ENCODE measurements at places on chromosomes 13 and 19.
A peak's percentile ranks its signal among the peaks of the same experiment; 100 is the strongest.

GRCh38 chr19:46722004-46722380 is 5.1 kb upstream of the PRKD2 start:
- no peak for DNase-seq

DNA sequence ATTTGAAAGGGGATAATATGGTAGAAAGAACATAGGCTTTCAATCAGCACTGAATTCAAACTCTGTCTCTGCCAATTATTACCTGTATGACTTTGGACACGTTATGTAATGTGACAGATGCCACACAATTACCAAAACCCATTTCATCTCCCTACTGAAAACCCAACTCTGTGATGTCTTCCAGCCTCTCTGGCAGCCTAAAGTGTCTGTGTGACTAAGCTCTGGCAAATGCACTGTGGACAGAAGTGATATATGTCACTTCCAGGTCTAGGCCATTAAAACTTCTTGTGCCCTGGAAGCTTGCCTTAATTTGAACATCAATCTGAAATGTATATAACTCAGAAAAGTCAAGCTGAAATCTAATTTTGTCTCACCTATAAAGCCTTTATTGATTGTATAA is 552.0 kb downstream of the RFC3 start:
- no peak for DNase-seq

DNA sequence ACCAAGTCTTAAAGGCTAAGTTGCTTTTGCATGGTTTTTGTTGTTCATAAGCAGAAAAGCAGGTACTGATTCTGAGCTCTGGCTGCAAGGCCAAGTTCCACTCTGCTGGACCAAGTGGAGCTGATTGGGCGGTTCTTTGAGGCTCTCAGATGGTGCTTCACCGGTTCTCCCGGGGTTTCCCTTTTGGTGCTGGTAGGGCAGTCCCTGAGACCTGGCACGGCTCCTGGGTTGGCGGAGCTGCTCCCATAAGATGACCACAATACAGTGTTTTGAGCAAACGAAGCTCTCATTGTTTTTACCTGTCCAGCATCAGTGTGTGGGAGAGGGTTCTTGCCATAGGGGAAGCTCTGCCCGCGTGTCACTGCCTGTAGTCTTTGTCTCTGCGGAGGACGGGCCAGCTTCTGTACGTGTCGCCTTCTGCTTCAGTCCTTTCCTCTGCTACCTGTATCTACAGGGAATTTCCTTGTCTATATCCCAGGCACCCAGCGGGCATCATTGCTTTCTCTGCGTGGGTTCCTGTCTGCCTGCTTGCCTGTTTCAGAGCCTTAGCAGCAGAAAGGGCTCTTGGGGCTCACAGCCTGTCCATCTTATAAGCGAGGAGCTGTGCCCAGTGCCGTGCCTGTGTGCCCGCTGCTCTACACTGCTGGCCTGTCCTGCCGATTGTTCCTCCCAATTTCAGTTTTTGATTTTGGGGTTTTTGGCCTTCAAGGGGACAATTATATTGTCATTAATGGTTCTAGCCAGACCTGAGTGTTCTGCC is 2.3 kb downstream of the U2AF2 start:
- DNase-seq: no peak

DNA sequence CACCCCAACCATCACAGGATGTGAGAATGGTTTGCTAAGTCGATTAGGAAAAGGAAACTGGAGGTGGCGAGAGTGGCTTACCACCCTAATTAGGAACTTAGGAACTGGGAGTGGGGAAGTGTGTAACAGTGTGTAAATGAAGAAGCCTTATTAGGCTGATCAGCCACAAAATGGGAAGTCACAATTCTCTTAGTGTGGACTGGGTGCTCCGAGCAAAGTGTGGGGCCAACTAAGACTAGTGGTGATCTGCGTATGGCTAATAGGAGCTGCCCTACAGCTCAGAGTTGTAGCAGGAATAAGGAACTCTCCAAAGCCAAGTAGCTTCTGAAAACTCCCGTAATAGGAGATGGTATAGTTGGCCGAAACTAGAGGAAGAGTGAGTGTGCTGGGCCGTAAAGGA is 7.6 kb downstream of the SIGLEC11 start:
- DNase-seq: no peak

GRCh38 chr19:13583114-13583513 is 76.8 kb upstream of the CACNA1A start:
- DNase-seq: no peak

DNA sequence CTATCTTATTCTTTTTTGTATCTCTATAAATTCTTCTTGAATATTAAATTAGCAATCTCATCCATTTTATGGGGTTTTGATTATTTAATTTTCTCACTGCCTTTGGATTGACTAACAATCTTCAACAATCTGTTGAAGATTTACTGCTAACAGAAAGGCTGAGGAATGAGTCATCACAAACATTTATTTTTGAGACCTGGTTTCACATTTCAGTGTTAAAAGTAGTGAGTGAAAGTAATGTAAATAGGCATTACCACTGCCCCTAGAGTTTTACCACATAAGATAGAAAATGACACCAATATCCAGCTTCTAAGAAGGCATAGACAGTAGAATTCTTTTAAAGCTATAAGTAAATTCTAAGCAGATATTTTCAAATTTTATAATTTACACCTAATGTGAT is 472.8 kb downstream of the OLFM4 start:
- no peak for DNase-seq

DNA sequence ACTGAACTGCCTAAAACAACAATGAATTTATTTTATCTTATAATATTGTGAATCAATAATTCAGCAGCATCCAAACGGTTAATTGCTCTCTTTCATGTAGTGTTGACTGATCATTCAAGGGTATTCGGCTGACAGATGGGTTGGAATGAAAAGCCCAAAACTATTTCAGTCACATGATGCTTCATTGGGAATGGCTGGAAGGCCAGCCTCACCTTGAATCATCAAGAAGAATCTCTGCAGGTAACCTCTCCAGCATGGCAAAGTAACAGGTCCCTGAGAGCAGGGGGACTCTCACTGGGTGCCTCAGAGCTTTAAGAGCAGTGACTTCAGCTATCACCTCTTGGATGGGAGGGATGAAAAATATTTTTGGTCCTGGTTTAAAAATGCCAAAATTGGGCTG is 1395.7 kb downstream of the OLFM4 start:
- DNase-seq: no peak

DNA sequence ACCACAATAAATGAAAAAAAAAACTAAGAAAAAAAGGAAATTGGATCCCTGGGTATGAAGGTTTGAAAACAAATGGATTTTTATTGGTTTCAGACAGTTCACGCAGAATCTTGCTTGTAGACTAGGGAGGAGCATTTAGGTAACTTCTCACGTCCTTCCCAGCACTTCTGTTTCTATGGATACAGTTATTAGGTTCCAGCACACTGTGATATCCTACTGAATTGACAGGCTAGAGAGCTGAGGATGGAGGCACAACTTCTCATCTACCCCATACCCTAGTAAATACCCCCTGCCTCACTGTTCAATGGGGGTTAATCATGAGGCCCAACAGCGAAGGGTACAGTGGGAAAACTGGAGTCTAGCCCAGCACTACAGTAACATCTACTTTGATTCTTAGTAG is 304.1 kb downstream of the ENOX1 start:
- DNase-seq: no peak

DNA sequence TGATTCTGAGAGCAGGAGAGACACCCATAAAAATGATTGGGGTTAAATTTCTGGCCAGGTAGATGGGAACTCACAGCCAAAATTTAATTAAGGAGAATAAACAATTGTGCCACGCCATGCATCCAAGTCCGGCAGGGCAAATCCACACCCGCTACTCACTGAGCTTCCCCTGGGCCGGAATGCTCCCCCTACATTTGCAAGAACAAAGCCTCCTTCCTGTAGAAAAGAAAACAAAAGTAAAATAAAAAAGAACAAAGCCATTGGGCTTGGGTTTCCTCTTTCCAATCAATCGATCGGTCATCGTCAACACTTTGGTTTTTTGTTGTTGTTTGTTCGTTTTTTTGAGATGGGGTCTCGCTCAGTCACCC is 30.2 kb upstream of the TFDP1 start:
- no peak for DNase-seq

DNA sequence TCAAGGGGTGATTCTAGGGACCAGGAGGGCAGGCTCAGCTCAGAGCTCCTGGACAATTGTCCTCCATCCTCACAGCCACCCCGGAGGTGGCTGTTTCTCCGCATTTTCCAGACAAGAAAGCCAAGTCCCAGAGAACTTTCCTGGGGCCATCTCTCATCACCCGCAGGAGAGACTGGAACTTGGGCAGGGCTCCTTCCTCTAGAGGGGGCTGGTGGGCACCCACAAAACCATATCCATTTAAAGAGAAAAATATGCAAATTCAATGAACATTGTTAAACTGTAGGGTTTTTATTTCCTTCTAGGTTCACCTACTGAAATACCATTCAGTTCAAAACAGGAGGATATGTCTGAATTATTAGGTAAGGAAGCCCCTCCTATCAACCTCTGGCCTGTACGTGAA is 16.6 kb downstream of the SPACA7 start:
- no peak for DNase-seq

DNA sequence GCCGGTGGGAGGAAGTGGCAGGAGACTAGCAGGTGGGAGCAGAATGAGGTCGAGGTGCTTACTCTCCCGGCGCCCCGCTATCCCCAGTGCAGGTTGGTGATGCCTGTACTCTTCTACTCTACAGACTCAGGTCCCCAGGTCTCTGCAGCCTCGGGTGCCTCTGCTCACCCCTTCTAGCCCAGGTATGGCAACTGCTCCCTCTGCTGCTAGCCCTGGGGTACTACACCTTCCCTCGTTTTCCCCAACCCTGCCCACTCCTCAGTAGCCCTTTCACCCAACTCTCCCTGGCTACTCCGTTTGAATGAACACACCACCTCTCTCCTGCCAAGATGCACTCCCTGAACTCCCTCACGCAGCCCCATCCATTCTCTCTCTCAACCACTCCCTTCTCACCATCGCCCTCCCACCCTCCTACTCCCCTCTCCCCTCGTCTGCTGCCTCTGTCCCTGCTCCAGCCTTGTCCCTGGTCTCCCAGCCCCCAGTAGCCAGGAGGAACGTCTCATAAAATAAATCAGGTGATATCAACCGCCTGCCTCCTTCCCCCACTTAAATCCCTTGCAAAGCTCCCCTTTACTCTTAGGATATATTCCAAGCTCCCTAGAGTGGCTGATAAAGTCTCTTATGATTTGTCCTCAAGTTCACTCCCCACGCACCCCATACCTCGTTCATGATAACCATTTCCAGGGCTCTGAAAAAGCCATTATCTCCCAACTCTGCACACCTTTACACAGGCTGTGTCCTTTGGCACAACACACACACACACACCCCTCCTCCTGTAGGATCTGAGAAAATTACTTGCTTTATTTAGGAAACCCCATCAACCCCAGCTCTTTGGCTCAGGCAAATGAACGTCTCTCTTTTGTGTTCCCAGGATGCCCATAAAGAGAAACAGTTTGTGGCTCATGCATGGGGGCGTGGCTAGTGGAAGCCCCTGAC is 8.2 kb upstream of the MEIS3 start:
- peak; percentile 87 for DNase-seq
